ENCODE measurements at places on chromosomes 6 and 20.

- no peak for DNase-seq
Observed at GRCh38 chr6:8743170-8743745, 307.9 kb upstream of the SLC35B3 start.

DNA sequence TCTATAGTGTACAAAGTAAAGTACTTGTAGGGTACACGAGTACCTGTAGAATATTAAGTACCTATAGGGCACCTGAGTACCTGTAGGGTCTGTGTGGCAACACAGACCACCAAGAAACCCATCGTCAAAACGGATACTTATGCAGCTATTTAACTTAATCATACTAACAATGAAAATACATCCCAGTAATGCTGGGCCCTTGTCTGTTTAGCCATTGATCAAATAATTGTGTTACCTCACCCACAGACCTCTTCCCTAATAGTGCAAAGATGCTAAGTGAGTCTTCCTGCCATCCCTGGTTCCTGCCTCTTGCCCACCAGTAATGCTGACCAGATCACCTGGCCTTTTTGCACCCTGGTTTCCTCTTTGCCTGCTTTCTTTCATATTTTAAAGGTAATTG lies 7.5 kb upstream of the COL10A1 start:
- no peak for DNase-seq

- no peak for DNase-seq
Observed at GRCh38 chr6:111668410-111668809, 62.7 kb upstream of the TRAF3IP2 start.

- no peak for DNase-seq
Observed at GRCh38 chr20:59182401-59183044, 18.9 kb downstream of the ZNF831 start.

- no peak for DNase-seq
Observed at GRCh38 chr6:34176261-34177031, 30.6 kb upstream of the GRM4 start.

DNA sequence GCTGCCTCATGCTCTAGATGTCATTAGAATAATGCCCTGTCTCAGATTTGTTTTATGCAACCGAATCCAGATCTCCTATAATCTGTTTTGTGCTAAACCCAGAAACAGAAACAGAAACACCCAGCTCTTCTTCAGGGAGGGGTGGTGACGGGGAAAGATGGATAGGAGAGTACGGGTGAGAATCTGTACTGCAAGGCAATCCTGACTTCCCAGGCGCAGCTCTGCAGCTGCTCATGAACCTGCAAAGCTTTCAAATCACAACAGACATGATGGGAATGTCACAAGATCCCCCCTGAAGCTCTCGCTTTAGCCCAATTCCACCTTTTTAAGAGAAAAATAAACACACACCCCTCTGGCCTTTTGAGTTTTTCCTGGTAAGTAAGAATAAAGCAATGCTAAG lies 71.5 kb downstream of the PPP1R3G start:
- no peak for DNase-seq

- DNase-seq, result no peak
Observed at GRCh38 chr6:69706724-69707123, 90.1 kb downstream of the LMBRD1 start.

GRCh38 chr6:154343473-154344308 lies 12.9 kb downstream of the IPCEF1 start:
- DNase-seq, result no peak

Data from activated T-helper 1 cell treated with Interleukin-2 at 50 U/mL for 16 hours (primary cell).